ENCODE measurements at places on chromosomes 4 and X.

GRCh38 chr4:97867557-97868091 lies 275.7 kb downstream of the STPG2 start:
- no peak for DNase-seq

- DNase-seq: no peak
These were observed 8.4 kb upstream of the NWD2 start for GRCh38 chr4:37236165-37236564.

- DNase-seq: no peak
These were observed 253.5 kb downstream of the PCDH10 start for GRCh38 chr4:133402616-133403015.

DNA sequence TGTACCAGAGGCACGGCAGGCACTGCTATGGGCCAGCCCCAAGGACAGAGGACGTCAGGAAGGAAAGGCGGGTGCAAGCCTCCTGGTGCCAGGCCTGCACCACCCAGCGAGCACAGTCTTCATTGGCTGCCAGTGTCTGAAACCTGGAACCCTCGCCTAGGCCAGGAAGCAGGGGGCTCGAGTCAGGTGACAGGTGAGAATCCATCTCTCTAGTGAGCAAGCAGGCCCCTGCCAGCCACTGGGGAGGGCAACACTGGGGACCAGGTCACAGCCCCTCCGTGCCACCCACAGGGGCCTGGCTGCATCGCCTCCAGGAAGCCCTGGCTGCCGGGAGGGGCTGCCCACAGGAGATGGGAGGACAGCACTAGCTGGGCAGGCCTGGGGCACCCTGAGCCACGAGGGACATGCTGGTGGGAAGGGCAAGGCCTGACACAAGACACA lies 6.9 kb upstream of the HAUS3 start:
- DNase-seq: no peak

DNA sequence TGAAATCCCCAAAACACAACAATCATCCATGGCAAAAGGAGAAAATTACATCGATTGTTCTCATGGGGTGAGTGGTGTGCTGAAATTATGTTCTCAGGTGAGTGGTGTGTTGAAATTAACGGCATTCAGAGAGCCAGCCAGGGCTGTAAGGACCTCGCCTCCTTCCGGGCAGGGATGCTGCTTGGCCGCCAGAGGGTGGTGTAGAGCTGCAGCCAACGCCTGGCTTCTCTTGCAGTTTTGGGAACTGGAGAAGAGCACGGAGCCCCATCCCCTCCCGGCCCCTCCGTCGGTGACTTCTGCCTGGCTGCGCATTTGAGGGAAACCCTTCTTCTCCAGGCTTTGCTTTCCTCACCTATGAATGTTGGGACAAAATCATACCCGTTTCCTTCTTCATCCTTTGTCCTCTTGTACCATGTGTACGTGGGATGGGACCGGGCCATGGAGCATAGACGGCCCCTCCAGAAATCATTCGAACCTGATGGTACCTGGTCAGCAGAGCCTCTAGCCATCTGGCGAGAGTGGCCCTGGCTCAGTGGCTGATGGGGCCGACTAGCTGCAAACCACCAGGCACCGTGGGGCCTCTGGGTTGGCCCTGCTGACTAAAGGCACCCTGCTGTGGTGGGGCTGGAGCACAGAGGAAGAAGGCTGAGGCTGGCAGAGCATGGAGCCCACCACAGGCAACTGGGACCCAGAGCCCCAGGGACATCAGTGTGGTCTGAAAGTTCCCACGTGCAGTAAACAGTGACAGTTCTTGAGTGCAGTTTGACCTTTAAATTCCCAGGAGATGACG lies 28.4 kb downstream of the TRMT44 start:
- no peak for DNase-seq

GRCh38 chr4:174086829-174087799 lies 196.4 kb downstream of the FBXO8 start:
- no peak for DNase-seq

- DNase-seq: no peak
These were observed 720.0 kb downstream of the PCDH18 start for GRCh38 chr4:136812100-136812880.

- no peak for DNase-seq
These were observed 65.8 kb upstream of the SLC4A4 start for GRCh38 chr4:71272976-71273375.

DNA sequence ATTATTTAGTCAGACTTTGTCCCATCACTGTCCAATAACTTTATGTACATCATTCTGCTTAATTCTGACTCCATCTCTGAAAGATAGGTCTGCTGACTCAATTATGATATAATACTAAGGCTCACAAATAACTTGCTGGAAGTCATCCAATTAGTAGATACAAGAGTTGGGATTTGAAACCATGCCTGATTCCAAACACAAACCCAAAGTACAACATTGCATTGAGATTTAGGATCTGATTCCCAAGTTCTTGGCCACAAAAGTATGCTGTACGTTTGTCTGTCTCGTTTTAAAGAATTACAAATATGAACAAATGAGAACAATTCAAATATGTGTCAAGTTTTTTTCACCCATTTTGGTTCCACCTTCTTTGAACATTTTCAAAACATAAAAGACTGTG lies 108.8 kb downstream of the AMELX start:
- no peak for DNase-seq

DNA sequence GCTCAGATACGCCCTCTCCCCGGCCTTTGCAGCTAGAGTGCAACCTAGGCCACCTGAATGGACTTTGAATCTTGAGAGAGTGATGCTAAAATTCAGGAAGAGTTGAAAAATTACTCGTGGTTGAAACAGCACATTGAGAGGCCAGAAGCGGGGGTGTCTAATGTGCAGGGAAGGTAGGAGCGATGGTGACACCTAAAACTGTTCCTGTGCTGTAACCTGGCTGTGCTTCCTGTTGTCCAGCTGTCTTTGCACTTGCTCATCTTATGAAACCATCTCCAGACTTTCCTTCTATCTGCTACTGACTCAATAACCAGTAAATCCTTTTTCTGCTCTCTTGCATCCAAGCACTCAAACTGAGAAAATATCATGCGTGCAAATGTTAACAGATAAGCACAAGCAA lies 106.4 kb upstream of the RPS6KA3 start:
- DNase-seq: no peak

- DNase-seq: no peak
These were observed 49.2 kb downstream of the ENPP6 start for GRCh38 chr4:184168406-184169019.

- no peak for DNase-seq
These were observed 104.4 kb downstream of the UCHL1 start for GRCh38 chr4:41360921-41361793.

GRCh38 chr4:107721436-107722100 lies 1.5 kb upstream of the PAPSS1 start:
- DNase-seq: peak; percentile 25

GRCh38 chrX:150269605-150270254 lies 93.4 kb upstream of the MAMLD1 start:
- DNase-seq: no peak

DNA sequence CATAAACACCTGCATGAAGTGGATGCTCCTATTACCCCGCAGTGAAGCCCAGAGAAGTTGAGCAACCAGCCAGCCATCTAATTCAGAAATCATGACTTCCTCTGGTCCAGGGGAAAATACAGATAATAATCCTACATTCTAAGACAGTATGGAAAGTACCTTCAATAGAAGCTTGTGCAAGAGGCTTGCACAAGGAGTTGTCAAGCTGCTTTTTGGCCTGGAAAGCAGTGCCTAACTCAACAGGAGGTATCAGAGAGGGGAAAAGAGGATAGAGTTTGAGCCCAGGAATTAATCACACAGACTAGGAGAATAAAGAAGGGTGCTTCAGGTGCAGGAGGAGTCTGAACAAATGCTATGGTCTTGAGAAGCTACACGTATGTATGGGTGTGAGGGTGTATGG lies 26.7 kb downstream of the TMEM192 start:
- no peak for DNase-seq

Data from T-helper 22 cell (primary cell).